ENCODE measurements at places on chromosomes 7 and 10.

- peak; percentile 49 for DNase-seq
Measured at GRCh38 chr10:66827353-66827752, 98.5 kb upstream of the LRRTM3 start.

GRCh38 chr7:75716992-75717626 is 21.6 kb downstream of the HIP1 start:
- DNase-seq, result peak; percentile 85

DNA sequence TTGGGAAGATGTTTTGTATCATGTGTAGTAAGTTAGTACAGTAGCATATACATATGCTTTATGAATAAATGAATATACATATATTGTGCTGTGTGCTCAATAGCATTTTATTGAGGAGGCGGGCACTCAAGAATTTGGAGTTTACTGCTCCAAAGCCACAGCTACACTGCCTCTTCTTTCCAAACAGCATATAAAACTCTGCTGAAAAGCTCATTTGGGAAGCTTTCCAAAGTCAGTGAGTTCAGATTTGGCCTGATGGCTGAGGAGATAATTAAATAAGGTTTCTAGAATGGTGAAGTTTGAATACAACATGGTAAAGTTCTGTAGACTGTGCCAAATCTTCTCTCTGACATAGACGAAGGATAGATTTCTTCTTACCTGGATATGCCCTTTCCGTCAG is 29.8 kb downstream of the CDK1 start:
- peak; percentile 34 for DNase-seq

DNA sequence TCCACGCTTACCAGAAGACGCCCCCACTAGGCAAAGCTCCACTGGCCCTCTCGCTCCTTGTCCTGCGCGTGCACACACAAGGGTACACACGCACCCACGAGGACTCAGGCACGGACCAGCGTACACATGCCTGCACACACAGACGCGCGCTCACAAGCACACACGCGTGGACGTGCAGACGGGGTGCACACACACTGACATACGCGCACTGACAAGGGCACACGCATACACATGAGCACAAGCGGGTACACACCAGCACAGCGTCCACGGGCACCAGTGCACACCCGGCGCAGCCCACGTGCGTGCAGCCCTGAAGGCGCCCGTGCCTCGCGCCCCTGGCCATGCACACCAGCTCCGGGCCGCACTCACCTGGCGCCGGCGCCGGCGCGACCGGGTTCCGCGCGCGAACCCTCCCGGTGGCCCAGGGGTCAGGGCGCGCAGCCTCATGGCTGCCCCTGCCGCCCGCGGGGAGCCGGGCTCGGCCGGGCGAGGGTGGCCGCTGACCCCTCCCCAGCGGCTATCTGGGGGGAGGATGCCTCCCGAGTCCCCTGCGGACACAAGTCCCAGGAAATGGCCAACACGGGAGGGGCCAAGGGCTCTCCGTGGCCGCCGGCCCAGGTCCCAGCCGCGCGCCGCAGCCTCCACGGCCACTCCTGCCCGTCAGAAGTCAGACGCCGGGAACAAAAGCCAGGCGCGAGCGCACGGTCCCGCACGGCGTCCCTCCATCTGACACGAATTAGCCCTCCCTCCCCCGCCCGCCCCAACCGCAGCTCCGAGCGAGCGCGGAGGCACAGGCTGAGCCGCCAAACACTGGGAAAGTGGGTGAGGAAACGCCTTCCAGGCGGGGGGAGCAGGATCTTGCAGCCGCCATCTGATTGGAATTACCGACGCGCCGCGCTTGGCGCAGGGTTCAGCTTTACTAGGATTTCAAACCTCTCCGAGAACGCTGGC is 45.0 kb downstream of the TNS3 start:
- peak; percentile 87 for DNase-seq

DNA sequence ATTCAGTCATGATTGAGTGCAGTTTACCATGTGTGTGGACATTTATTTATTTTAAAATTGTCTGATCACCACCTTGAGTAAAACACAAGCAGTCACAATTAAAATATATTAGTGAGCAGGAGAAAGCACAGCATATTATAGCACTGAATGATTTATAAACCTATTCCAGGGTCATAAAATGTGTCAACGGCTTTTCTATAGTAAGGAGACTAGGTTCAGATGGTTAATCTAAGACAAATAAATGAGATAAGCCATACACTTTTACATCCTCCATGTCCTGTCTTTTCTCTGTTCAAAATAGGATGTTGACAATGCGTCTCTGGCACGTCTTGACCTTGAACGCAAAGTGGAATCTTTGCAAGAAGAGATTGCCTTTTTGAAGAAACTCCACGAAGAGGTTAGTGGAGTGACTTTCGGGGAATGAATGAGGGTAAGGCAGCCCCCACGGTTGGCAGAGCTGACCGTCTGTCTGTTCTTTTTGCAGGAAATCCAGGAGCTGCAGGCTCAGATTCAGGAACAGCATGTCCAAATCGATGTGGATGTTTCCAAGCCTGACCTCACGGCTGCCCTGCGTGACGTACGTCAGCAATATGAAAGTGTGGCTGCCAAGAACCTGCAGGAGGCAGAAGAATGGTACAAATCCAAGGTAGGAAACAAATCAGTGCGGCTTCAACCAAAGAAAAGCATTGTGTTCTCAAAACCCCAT is 5.4 kb downstream of the VIM start:
- DNase-seq, result peak; percentile 48

DNA sequence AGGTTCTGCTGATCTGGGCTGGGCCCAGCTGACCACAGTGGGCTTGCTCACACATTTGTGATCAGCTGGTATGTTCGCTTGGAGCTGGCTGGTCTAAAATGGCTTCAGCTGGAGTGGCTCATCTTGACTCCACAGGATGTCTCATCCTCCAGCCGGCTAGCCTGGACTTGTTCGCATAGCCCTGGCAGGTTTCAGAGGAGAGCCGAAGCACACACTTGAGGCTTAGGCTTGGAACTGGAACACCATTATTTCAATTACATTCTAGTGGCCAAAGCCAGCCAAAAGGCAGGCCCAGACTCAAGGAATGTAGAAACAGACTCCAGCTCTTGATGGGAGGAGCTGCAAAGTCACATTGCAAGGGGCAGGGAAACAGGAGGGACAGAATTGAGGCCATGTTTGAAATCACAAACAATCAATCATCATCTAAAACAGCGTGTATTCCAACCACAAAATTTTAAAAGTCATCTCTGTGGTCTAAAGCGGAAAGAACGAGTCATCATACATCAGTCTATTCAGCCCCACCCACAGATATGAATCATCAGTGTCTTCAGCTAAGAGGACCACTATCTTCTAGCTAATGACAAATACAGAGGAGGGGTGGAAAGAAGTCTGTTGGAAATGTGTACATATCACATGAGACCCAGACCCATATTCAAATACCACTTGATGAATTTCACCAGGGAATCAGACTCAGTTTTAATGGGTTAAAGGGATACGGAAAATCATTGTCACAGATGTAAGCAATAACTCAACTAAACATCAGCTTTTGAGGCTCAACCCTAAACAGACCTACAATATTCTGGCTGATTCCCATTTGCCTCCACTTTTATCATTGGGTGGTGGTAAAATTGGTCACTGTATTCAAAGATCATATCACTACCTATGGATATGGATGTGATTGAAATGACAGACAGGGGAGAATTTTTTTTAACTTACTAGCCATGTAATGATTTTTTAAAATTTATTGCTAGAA is 139.0 kb upstream of the MKLN1 start:
- DNase-seq, result peak; percentile 99

- DNase-seq, result no peak
Measured at GRCh38 chr10:124738441-124738840, 5.7 kb downstream of the FAM53B start.

DNA sequence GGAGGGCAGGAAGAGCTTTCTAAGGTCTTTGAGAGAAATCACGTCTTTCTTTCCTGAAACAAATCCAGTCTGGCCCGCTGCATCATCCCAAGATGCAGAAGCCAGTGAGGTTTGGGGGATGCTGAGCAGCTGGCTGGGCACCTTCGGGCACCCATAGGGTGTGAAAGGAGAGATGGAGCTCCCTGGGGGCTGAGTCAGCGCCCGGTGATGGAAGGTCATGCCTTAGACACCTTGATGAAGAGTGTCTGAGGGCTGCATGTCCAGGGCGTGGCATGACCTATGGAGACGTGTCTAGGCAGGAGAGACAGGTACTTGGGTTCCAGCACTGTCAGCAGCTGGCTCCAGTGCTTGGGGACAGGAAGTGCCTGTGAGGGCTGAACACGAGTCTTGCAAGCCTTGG is 88.3 kb downstream of the GOLGA7B start:
- no peak for DNase-seq

GRCh38 chr10:8138471-8138870 is 84.0 kb downstream of the GATA3 start:
- DNase-seq, result peak; percentile 15

- no peak for DNase-seq
Measured at GRCh38 chr10:79025199-79025832, 43.5 kb upstream of the ZMIZ1 start.

DNA sequence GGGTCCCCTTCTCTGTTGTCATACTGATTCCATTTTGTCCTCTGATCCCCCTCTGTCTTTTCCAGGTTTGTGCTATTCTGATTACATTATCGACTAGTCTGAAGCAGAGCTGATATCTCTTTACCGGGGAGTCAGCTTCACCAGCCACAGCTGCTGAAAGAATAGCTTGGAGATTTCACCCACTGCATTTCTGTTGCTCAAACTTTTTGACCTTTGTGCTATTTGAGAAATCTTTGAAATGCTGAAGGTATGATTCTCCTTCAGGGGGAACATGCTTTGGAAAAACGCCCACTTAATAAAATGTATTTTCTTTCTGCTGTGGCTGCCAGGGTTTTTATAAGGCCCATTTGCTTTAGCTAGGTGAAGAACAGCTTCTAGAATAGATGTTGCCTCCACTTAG is 197.8 kb upstream of the TCF7L2 start:
- peak; percentile 27 for DNase-seq

- peak; percentile 74 for DNase-seq
Measured at GRCh38 chr10:128069351-128070051, 56.7 kb downstream of the MKI67 start.

DNA sequence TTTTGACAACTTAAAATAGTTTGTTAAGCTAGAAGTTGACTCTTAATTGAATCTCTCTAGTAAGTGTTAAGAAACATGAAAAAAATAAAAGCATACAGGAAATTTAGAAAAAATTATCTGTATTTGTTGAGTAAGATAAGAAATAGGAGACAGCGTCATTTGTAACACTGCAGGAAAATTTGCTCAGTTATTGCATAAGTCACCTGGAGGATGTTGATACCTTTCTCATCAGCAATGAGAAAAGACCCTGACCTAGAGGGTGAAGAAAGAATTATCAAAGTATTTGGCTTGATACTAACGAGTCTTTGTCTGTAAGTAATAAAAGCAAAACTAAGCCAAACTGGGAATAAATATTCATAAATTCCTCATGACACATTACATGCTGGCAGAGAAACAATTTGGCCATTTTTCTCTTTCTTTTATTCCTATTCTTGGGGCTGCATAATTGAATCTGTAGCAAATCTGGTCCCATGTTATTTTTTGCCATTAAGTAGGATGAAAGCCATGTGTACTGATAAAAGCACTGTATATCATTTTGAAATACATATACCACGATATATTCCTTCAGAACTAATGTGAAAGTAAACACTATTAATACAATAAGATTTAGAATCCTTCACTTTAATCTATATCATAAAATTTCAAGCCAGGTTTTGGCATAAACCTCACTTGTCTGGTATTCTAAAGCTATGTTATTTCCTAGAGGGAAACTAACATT is 362.8 kb downstream of the THSD7A start:
- no peak for DNase-seq

DNA sequence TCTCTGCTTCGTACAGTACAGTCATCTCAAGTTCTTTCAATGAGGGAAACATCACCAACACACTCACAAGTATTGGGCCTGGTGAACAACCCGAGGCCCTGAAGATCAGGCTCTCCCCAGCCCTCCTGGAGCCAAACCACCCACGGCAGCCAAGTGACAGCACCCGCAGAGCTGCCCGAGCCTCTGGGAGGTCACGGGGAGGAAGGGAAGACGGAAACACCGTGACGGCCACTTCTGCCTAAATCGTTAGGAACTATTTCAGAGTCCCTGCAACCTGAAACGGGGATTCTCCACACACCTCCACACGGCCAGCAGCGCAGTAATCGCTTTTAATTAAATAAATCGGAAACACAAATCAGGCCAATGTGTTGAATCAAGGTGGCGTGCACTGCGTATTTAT is 222.6 kb downstream of the MAD1L1 start:
- DNase-seq, result no peak

DNA sequence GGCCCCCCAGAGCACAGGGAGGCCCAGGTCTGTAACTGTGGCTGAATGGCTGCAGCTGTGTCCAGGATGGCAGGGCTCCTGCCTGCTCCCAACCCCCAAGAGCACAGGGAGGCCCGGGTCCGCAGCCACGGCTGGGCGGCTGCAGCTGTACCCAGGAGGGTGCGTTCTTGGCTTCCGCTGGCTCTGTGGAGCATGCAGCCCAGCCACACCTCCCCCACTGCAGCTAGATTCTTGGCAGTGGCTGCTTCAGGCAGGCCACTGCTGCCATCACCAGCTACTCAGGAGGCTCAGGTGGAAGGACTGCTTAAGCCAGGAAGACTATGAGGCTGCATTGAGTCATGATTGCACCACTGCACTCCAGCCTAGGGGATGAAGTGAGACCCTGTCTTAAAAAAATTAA is 27.9 kb downstream of the C7orf25 start:
- DNase-seq, result no peak

GRCh38 chr7:151345576-151346469 is 4.2 kb downstream of the NUB1 start:
- DNase-seq, result no peak

DNA sequence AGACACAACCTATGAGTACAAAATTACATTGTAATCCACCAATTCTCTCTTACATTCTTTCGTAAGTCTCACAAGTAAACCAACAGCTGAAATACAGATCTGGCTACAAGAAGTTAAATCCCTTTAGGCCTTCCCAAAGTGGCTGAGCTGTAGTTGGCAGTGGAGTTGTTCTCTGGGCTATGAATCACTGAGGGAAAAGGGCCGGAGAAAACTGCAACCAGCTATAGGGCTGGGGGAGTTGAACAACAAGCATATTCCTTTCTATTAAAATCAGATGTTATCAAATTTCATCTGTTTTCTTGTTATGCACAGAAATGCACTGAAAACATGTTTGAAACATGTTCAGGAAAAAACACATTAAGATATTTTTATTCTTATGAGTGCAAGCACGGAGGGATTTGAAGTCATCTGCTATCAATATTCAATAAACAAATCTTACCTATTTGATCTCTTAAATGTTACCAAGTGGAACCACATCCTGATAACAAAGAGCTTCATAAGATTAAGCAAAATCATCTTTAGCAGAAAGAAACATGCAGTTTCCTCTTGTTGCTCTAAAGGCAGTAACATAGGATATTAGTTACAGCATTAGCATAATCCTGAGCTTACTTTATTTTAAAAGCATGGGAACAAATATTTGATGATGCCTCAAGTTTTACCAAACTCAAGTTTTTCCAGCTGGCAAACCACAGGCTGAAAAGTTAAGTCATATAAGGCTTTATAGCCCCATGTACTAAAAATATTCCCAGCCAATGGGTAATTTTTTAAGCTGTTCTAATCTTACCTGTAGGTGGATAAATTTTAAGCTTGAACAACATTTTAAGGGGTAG is 212.7 kb downstream of the TAX1BP1 start:
- DNase-seq, result no peak

Measured in EH (cell line).